NCI-H1417 (cell line): ENCODE measurements at places on chromosomes 4 and X.

- no peak for DNase-seq
These were observed 25.3 kb upstream of the NAF1 start for GRCh38 chr4:163191999-163192398.

DNA sequence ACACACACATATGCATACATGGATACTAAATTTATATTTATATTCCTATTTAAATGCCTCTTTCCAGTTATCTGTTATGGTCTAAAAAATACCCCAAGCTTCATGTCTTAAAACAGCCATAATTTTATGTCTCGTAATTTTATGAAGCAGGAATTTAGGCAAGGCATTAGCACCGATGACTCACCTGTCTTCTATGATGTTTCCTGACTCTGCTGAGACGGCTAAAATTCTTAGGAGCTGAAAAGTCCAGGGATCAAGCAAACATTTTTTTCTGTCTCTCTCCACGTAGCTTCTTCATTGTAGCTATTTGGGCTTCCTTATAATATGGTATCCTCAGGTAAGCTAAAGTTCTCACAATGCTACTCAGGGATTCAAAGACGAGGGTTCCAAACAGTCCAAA, 930.3 kb downstream of the STIM2 start:
- DNase-seq: no peak

DNA sequence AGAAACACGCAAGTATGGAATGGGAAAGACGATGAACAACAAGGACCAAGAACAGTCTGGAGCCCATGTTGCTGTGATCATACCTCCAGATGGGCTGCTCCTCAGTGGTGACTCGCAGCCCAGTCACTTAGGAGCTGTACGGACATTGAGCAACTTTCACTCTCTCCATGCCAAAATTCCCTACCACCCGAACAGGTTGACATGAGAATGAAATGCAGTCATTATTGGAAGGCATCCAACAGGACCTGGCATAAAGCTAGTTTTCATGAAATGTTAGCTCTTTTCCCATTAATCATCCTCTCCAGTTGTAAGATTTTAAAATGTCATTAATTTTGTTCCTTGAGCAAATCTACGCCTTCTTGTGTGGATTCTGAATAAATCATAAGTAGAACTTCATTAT, 82.7 kb upstream of the GPM6B start:
- no peak for DNase-seq

GRCh38 chrX:136768469-136769084, 12.2 kb downstream of the ARHGEF6 start:
- peak; percentile 9 for DNase-seq

- DNase-seq: no peak
These were observed 363.9 kb downstream of the MID1IP1 start for GRCh38 chrX:39165185-39165584.
